ENCODE measurements at places on chromosomes 3 and 15. TPM values are rescaled to one million over a fixed set of nuclear protein-coding genes. Genes with fewer than 3 reads are reported as not detected.

DNA sequence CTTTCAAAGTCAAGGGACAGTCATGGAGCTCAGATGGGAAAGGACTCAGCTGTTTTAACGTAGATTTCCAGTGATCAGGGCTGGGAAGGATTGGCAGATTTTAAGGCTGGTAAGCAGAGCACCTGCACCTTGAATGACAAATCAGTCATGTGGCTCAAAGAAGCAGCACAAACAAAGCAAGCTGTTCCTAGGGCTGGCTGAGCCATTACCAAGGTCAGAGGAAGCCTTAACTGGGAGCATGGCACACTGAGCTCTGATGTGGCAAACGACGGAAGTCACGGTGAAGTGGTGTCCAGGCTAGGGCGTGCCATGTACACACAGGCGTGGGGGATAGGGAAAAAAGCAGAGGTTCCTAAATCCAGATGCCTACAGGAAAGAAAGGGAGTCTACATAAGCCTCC lies 84.6 kb upstream of the PFN2 start:
- DNase-seq: peak; percentile 40

The SH2D7 gene
- total RNA-seq: not detected

GRCh38 chr3:112046599-112046998 lies 12.1 kb downstream of the TMPRSS7 start:
- DNase-seq: no peak

The SLC9C1 gene
- not detected for total RNA-seq

GRCh38 chr15:57495041-57495440 lies 96.7 kb upstream of the MYZAP start:
- no peak for DNase-seq

GRCh38 chr15:32730677-32731654 lies 13.2 kb downstream of the GREM1 start:
- no peak for DNase-seq

GRCh38 chr15:57133127-57133968 lies 214.9 kb downstream of the TCF12 start:
- DNase-seq: no peak

DNA sequence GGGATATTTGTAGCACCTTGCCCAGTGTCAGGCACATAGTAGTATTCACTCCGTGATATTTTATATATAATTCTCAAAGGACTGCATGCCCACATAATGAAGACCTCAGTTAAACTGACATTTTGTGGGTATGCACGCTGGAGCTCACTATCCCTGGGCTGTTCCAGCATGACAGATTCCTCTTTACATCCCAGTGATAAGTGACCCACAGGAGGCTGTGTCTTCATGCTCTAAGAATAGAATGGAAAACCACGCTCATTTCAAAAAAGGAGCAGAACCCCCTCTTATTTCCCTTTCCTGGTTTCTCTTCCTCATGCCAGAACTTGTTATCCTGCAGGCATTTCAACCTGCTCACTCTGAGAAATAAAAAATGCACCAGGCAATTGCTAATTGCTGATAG lies 717.5 kb downstream of the AGBL1 start:
- no peak for DNase-seq

GRCh38 chr15:56242576-56243162 lies 1.0 kb downstream of the RFX7 start:
- no peak for DNase-seq

DNA sequence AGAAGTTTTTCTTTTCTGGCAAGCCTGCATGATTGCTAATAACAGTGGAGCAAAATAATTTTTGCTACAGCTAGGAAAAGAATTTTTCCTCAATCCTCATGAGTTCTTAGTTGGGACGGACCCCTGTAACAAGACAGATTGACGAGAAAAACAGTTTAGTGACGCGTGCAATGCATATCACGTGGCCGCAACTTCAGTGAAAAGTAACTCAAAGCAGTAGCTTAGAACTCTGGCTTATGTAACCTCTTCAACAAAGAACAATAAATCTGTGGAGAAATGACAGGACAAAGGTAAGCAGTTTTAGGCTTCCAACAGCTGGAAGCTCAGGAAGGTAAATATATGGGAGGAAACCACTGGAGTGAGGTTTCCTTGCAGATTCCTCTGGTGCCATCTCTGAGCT lies 19.7 kb downstream of the FAM107A start:
- no peak for DNase-seq

DNA sequence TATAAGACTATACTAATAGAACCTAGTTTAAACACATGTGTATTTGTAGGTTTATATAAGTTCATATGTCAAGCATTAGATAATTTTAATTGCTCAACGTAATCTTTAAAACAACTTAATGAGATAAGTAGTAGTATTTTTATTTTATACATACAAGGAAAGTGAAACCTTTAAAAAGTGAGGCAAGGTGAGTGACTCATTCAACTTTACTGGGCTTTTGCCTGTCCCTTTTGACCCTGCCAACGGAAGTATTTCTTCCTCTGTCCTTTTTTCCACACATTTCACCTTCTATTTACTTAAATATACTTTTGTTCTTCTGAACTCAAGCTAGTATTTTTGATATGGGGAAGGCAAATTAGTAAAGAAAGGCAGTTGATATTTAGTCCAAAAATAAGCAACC lies 78.5 kb downstream of the KBTBD8 start:
- DNase-seq: no peak

- DNase-seq: no peak
Observed at GRCh38 chr3:24160424-24161095, 215.5 kb downstream of the NR1D2 start.

The ANKRD34C gene
- total RNA-seq: 0.25 TPM

GRCh38 chr15:85331655-85332285 lies 48.6 kb upstream of the AKAP13 start:
- no peak for DNase-seq

The IGDCC3 gene
- 0.49 TPM for total RNA-seq

The CADPS gene
- 12.8 TPM for total RNA-seq

The GOLGA6B gene
- total RNA-seq: not detected

GRCh38 chr15:90261811-90262210 lies 3.7 kb upstream of the NGRN start:
- DNase-seq: no peak

GRCh38 chr3:13401149-13401548 lies 19.0 kb downstream of the NUP210 start:
- no peak for DNase-seq

The RNF13 gene
- total RNA-seq: 66.0 TPM

DNA sequence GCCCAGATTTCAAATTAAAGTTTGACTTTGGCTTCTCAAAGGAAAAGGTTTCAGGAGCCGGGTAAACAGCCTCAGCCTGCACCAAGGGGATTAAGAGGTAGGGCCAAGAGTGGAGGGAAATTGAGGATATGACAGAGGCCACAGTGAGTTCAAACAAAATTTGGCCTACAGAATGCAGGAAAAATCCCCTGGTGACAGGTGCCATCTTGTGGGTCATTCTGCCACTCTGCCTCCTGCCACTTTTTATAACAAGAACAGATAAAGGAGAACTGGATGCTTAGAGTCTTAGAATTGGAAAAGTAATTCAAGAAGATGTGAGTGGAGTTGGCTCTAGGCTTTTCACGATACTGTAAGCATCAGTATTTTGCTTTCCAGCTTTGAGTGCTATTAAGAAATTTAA lies 253.2 kb downstream of the NR2F2 start:
- no peak for DNase-seq

GRCh38 chr3:132228923-132229322 lies 88.3 kb upstream of the ACP3 start:
- DNase-seq: no peak

GRCh38 chr3:111881480-111881879 lies 22.4 kb downstream of the PHLDB2 start:
- no peak for DNase-seq

GRCh38 chr3:78086150-78086549 lies 1046.3 kb downstream of the ROBO2 start:
- no peak for DNase-seq

The GOLGA6L10 gene
- total RNA-seq: 3.4 TPM

The HTR3E gene
- total RNA-seq: not detected

The FGD5 gene
- 16.2 TPM for total RNA-seq

- no peak for DNase-seq
Observed at GRCh38 chr3:61777483-61777882, 216.1 kb downstream of the PTPRG start.

DNA sequence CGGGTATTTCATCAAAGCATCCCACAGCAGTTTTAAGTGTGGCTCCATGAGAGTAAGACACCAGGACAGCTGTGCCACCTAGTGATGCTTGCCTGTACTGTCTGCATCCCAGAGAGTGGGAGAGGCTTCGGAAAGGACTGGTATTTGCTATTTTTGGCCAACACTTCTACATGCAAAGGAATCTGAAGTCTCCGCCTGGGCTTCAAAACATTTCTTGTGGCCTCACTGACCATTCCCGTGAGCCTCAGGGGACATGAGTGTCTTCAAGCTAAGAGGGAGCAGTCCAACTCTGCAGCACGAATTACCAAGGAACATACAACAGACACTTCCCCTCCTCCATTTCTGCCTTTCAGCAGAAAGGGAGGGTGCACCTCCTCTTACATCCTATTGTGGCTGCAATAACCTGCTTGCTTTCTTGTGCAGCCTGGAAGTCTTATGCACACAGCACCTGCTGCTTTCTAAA lies 177.5 kb downstream of the RORA start:
- DNase-seq: no peak

- DNase-seq: no peak
Observed at GRCh38 chr3:193897731-193898180, 238.2 kb upstream of the HES1 start.

GRCh38 chr15:87863152-87863551 lies 393.4 kb downstream of the NTRK3 start:
- no peak for DNase-seq

DNA sequence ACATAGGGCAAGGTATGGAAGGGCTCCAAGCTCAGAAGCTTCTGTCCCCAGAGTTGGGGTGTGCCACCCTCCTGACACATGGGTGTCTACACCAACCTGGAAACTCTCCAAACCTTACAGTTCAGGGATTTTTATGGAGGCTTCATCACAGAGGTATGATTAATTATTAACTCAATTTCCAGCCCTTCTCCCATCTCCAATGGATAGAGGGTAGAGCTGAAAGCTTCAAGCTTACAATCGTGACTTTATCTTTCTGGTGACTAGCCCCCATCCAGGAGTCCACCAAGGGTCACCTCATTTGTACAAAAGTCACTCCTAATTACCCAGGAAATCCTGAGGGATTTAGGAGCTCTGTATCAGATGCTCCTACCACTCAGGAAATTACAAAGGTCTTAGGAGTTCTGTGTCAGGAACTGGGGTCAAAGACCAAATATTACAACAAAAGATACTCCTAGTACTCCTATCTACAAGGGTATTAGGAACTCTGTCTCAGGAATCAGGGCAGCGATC lies 62.7 kb downstream of the TFDP2 start:
- DNase-seq: no peak

The SNURF gene
- 10.3 TPM for total RNA-seq

GRCh38 chr3:159609625-159610024 lies 379.0 kb upstream of the IL12A start:
- no peak for DNase-seq

DNA sequence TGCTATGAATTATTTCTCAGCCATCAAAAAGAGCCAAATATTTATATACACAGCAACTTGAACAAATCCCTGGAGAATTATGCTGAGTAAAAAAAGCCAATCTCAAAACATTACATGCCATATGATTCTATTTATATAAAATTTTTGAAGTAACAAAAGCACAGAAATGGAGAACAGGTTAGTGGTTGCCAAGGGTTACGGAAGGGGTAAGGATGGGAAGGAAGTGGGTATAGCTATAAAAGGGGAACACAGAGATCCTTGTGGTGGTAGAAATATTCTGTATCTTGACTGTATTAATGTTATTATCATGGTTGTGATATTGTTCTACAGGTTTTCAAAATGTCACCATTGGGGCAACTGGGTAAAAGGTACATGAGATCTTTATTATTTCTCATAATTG lies 62.3 kb upstream of the ASB14 start:
- DNase-seq: no peak

- DNase-seq: no peak
Observed at GRCh38 chr3:169334991-169335390, 328.5 kb downstream of the MECOM start.

All from vagina (tissue), 2 donors.